ENCODE measurements at places on chromosomes 7 and 10.
A peak's percentile ranks its signal among the peaks of the same experiment; 100 is the strongest.

GRCh38 chr7:25989140-25989705, 162.8 kb upstream of the NFE2L3 start:
- no peak for DNase-seq

GRCh38 chr7:140348161-140348849, 50.0 kb downstream of the SLC37A3 start:
- no peak for DNase-seq

- DNase-seq, result no peak
Observed at GRCh38 chr7:142654398-142654797, 94.9 kb upstream of the PRSS1 start.

- DNase-seq, result no peak
Observed at GRCh38 chr10:118958984-118959925, 70.3 kb upstream of the NANOS1 start.

DNA sequence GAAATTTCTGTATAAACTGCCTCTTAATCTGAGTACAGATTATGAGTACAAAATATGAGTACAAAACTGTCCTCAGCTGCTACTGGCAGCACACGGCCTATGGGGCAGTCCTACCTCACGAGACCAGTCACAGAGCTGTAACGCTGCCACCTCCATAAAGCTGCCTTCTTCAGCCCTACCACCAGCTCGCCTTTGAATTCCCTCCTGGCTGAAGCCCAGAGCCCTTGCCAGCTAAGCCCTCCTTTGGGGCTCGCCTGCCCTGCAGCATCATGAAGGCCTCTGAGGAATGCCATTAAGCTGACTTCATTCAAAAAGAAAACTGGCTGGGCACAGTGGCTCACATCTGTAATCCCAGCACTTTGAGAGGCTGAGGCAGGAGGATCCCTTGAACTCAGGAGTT, 180.0 kb upstream of the SH2B2 start:
- no peak for DNase-seq

GRCh38 chr7:116354546-116355423, 144.4 kb downstream of the TES start:
- no peak for DNase-seq

DNA sequence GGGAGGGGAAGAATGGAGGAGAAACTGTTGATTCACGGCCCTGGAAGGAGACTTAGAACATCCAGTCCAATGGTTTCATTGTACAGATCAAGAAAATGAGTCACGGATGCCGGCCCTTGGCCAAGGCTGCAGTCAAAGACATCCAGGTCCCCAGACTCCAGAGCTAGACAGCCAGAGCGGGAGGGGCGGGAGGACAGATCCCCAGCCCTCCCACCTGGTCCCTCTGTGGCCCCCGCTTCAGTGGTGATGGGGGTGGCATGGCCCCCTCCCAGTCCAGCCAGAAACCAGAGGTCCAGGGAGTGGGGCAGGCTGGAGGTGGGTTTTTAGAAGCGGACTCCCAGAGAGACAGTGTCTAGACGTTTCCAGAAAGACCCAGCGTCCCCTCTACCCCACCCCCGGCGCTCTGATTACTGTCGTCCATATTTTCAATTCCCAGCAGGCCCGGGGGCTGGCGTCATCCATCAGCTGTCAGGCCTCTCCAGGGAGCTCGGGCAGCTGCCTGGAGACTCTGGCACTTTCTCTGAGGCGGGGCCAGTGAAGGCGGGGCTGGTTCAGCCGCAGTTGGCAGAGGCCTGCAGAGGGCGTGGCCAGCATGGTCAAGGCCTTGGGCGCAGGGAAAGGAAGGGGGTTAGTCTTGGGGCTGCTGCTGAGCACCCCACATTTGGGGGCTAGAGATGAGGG, 8.0 kb upstream of the HSPB1 start:
- DNase-seq, result peak; percentile 24
